ENCODE measurements at places on chromosomes 16 and 17. TPM values are rescaled to one million over a fixed set of nuclear protein-coding genes. Genes with fewer than 3 reads are reported as not detected.

DNA sequence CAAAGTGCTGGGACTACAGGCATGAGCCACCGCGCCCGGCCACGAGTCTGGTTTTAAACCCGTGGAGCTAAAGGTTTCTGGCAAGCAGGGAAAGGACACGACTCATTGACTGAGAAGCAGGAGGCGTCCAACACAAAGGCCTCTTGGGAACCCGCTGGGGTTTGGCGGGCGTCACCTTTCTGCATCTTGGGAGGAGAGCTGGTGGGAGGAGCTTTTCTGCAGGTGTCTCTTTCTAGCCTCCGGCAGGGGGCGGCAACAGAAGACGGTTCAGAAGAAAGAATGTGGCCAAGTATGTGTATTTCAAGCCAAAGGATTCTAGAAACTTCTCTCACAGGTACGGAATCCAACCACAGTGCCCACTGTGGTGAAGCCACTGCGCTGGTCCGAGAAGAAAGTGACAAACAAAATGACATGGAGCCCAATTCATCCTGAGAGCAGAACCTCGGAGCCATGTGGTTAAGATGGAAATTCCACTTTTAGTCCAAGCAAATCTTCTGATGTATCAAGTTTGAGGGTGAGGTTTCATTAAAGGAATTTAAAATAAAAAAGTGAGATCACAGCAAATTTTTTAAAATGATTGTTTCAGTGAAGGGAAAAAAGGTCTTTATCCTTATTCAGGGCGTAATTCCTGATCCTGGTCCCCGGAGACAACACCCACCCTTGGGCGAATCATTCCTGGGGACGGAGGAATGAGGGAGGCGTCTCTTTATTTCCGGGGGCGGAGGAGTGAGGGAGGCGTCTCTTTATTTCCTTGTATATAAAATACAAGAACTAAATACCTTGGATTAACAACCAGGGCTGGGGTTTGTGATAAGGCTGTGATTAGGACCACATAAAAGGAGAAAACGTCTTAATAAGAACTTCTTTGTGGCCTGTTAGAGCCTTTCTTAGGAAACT is 97.6 kb downstream of the MRM3 start:
- no peak overlapping the region for H3K27ac ChIP-seq
- DNase-seq = peak; percentile 45
- no peak overlapping the region for H3K4me3 ChIP-seq
- no peaks in the 10 kb centered on the region for H3K36me3 ChIP-seq
- peaks cover 24% of the 10 kb centered on the region for H3K4me1 ChIP-seq

- H3K4me3 ChIP-seq = peak overlapping the region; percentile 94
- DNase-seq = no peak
- H3K4me1 ChIP-seq = peaks cover 43% of the 10 kb centered on the region
- H3K27me3 ChIP-seq = no peaks in the 10 kb centered on the region
These were observed 911 bp downstream of the ARL16 start for GRCh38 chr17:81682565-81683207.

DNA sequence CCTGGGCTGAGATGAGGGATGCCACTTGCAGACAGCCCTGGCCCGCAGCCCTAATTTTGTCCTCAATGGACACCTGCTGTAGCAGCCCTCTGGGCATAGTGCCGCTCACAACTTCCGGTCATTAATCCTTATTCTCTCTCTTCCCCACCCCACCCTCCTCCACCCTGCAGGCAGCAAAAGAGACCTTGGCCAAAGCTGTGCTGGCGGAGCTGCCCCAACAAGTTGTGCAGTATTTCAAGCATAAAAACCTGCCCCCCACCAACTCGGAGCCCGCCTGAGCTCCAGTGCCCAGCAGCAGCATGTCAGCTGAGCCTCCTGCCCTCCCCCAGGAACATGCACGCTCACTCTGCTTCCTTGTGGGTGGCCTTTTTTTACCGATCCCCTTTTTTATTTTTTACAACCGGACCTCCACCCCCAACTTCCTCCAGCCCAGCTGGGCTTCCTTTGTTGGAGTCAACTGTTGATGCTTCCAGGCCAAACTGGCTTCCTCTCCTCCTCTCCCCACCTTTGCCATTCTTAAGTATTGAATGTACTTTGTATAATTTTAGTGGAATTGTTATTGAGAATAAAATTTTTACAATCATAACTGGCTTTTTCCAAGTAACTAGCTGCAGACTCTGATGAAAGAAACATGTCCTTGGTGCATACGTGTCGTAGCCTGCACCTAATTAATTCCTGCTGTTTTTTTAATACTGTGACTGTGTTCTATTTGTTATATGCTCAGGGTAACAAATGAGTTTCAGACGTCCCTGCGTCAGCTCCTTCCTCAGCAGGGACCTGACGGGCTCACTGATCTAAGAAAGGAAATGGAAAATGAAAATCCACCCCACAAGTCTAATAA is 38.2 kb downstream of the PSME3IP1 start:
- DNase-seq = no peak
- H3K36me3 ChIP-seq = no peaks in the 10 kb centered on the region
- peaks cover 34% of the 10 kb centered on the region for H3K4me1 ChIP-seq
- H3K27me3 ChIP-seq = no peaks in the 10 kb centered on the region
- H3K27ac ChIP-seq = no peak overlapping the region
- no peak overlapping the region for H3K4me3 ChIP-seq

GRCh38 chr16:67946128-67946569 is 2.2 kb upstream of the LCAT start:
- H3K27me3 ChIP-seq = no peaks in the 10 kb centered on the region
- H3K4me1 ChIP-seq = peaks cover 50% of the 10 kb centered on the region
- peaks cover 53% of the 10 kb centered on the region for H3K36me3 ChIP-seq
- no peak overlapping the region for H3K4me3 ChIP-seq
- no peak for DNase-seq

DNA sequence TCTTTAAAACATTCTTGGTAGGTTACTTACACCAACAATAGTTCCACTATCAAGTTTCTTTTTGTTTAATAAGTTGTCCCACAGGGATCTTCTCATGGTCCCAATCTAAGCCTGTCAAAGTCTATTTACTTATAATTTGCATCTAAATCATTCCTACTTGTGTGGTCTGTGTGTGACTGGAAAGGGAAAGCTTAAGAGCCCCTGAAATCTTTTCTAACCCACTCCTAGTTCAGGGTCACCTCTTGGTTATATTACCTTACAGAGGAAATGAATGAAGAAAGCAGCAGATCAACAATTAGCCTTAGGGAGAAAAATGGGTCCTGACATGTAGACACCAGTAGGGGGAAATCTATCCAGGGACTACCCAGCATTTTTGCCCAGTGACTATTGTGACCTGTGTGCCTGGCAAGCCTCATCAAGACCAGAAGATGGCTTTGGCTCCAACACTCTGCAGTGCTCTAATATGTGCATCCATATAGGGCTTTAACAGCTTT is 110.4 kb upstream of the HAS3 start:
- peak; percentile 78 for DNase-seq
- H3K27ac ChIP-seq = no peak overlapping the region
- no peaks in the 10 kb centered on the region for H3K36me3 ChIP-seq
- H3K27me3 ChIP-seq = no peaks in the 10 kb centered on the region
- peaks cover 60% of the 10 kb centered on the region for H3K4me1 ChIP-seq

Gene VASN
- 18.2 TPM for total RNA-seq

Gene GOT2
- total RNA-seq = 121 TPM

Gene MMP25
- total RNA-seq = not detected
